ENCODE measurements at places on chromosomes 1 and 21.
A peak's percentile ranks its signal among the peaks of the same experiment; 100 is the strongest.

DNA sequence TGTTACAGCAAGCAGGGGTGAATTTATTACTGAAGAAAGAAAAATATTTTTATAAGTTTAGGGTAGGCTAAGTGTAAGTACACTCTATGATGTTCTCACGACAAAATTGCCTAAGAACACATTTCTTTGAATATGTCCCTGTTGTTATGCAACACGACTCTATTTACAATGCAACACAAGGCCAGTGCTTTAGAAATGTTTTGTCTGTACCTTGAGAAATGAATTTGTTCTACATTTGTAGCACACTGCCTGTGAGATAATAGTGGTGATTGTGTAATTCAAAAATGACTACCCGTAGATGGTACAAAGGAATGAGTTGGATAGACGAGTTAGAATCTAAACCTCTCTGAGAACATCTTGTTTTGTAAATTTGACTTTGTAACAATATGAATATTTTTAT lies 63.7 kb upstream of the IGSF5 start:
- no peak for DNase-seq

GRCh38 chr1:30474818-30475200 lies 248.6 kb downstream of the MATN1 start:
- DNase-seq: no peak

DNA sequence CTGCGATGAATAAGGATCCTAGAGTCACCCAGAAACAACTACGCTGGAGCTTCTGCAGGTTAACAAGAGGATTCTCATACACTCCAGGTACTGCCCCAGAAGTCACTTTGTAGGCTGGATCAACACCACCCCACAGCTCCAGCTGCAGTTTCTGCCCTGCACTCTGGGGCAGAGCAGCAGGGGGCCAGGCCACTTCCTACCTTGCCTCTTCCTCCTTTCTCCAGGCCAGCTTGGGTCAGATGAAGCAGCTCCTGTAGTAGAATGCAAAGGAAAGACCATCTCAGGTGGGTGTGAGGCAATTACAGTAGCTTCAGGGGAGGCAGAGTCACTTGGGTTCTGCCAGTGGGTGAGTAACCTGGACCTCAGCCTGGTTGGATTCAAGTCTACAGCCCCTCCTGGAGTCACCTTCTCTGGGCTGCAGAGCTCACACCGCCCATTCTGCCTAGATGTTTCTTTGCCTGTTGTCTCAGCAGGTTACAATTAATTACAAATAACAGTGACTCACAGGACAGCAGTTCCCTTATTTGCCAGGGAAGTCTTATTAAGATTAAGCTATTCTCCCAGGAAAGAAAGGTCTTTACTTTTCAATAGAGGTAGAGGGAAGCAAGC lies 24.4 kb upstream of the BCAR3 start:
- DNase-seq: no peak

DNA sequence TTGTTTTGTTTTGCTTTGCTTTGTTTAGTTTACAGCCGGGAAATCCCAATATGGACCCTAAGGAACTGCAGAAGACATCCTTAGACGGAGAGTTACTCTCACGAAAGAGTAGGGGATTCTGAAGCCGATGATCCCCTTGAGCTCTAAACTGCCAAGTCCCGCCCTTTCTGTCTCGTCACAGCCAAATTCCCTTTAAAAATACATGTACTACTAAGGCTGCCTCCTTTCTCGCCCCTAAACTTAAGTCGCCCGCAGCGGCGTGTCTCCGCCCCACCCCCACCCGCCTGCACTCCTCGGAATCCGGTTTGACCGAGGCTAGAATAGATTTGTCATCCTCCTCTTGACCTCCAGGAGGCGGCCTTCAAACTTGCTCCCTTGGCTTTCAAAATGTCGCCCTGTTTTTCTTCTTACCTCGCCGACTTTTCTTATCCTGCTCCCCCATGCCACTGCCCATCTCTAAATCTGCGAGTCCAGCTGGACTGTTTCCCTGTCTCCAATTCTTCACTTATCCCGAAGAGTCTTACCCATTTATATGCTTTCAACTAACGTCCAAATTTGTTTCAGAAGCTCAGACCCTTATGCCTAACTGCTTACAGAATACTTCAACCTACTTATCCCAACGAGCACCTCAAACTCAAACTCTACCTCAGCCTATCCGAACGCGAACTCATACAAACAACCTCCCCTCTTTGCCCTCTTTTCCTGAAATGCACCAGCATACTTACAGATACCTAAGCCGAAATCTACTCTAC lies 10.9 kb upstream of the BOLA1 start:
- DNase-seq: peak; percentile 85

DNA sequence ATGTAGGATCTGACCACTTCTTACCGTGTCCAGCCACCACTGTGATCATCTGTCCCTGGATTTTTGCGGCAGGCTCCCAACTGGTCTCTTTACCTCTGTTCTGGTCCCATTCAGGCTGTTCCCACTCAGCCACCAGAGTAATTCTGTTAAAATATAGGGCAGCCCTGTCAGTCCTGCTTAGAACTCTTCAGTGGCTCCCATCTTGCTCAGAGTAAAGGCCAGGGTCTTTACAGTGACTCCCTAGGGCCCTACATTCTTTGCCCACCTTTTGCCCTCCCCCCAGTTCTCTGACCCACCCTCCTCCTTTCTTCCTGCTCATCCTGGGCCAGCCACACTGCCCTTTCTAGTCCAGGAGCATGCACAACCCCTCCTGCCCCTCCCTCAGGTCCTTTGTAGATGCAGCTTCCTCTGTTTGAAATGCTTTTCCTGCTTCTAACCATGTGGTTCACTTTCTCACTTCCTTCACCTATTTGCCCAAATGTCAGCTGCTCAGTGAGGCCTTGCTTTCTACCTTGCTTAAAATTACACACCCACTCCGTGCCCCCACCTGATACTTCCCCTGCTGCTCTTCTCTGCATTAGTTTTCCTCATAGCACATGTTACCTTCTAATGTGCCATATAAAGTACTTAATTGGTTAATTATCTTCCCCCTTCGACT lies 7.8 kb downstream of the UBIAD1 start:
- DNase-seq: peak; percentile 27

GRCh38 chr1:1106510-1107221 lies 9.2 kb downstream of the C1orf159 start:
- DNase-seq: no peak
